ENCODE measurements at places on chromosomes 4 and X.

- peak; percentile 22 for DNase-seq
Measured at GRCh38 chr4:76640353-76640910, 205.4 kb downstream of the SHROOM3 start.

GRCh38 chrX:49272421-49272820 lies 2.8 kb downstream of the PPP1R3F start:
- no peak for DNase-seq

DNA sequence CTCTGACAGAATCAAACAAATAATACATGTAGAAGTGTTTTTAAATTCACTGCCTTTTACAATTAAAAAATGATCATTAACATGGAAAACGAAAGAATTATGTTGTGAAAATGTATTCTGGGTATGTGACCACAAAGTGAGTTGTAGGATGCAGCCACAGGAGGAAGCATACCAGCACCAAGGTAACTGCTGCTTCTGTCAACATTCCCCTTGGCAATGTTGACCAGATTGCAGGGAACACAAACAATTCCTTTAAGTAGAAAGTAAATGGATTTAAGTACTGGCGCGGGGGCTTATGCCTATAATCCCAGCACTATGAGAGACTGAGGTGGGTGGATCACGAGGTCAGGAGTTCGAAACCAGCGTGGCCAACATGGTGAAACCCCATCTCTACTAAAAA lies 1877.9 kb upstream of the PCDH7 start:
- DNase-seq, result no peak

GRCh38 chr4:101345596-101346350 lies 1.6 kb downstream of the PPP3CA start:
- DNase-seq, result peak; percentile 31

DNA sequence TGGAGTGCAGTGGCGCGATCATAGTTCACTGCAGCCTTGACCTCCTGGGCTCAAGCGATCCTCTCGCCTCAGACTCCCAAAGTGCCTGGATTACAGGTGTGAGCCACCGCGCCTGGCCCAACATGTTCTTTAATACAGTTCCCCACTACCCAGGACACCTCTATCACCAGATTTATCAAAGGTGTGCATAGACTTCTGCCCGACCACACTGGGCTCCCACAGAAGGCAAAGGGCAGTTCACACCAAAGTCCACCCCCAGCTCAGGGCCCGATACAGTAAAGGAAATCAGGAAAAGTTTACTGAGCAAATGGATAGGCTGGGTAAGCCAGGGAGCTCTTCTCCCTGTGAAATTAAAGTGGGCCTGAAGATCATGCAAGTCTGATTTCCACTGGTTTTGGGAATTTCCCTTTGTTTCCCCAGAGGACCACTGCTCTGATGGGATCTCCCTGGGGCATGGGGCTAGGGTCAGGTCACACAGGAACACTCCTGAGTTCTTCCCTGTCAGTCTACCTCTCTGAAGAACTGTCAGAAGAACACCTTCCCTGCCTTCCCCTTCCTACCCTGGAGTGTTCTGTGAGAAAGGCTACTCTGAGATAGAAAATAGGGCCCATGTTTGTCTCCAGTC lies 17.7 kb upstream of the PIM2 start:
- DNase-seq, result no peak

DNA sequence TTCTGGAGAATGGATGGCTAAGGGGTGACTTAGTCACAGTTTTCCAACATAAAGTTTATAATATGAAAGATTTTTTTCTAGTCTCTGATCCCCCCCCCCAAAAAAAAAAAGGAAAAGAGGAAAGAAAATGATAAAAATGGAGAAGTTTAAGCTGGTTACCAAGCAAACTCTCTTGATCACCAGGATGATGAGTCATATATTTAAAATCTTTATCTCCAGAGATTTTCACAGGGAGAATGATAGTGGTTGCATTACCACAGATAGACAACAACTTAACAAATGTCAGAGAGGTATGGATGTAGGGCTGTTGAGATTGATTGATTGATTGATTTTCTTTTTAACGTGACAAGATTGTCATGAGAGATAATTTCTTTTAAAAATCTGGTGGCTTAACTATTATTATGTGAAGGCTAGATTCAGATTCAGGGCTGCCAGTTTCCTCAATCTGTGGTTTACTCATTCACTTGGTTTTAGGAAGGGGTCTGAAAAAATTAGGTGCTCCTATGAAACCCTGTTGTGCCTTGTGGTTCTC lies 13.3 kb upstream of the TEX13C start:
- no peak for DNase-seq

DNA sequence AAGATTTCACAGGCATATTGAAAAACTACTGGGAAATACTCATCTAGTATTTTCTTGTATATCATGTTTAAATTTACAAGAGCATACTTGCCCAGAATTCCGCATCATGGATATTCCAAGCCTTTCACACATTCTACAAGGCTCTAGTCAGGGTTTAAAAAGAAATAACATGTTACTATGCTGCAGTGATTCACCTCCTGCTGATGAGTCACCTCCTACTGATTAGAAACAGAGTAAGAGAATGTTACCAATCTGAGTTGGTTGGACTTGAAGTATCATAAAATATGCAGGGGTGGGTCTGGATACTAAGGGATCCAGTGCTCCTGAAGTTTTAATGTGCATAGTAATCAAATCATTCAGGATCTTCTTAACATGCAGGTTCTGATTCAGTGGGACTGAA lies 192.0 kb upstream of the ANK2 start:
- DNase-seq, result no peak

- DNase-seq, result no peak
Measured at GRCh38 chr4:73251384-73251783, 7.2 kb downstream of the ANKRD17 start.

- DNase-seq, result no peak
Measured at GRCh38 chr4:122010610-122011009, 58.8 kb upstream of the TRPC3 start.

DNA sequence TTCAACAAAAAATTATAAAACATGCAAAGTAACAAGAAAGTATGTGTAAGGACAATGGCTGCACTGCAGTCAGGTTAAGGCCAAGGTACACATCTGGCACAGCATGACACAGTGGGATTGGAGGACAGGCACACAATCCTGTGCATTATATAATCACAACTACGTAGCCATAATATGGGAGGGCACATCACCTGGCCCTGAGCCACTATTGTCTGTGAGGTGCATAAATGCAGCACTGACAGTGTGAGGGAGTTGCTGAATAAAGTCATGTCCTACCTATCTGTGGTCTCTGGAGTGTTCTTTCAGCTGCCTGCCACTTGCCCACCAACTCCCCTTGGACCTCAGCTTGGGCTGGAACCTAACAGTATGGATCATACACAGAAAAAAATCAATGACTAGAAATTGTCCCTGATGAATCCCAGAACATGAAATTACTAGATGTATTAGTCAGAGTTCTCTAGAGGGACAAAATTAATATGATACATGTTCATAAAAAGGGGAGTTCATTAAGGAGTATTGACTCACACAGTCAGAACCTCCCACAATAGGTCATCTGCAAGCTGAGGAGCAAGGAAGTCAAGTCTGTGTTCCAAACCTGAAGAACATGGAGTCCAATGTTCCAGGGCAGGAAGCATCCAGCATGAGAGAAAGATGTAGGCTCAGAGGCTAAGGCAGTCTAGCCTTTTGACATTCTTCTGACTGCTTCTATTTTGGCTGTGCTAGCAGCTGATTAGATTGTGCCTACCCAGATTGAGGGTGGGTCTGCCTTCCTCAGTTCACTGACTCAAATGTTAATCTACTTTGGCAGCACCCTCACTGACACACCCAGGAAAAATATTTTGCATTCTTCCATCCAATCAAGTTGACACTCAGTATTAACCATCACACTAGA lies 46.4 kb upstream of the KCTD8 start:
- DNase-seq, result no peak

DNA sequence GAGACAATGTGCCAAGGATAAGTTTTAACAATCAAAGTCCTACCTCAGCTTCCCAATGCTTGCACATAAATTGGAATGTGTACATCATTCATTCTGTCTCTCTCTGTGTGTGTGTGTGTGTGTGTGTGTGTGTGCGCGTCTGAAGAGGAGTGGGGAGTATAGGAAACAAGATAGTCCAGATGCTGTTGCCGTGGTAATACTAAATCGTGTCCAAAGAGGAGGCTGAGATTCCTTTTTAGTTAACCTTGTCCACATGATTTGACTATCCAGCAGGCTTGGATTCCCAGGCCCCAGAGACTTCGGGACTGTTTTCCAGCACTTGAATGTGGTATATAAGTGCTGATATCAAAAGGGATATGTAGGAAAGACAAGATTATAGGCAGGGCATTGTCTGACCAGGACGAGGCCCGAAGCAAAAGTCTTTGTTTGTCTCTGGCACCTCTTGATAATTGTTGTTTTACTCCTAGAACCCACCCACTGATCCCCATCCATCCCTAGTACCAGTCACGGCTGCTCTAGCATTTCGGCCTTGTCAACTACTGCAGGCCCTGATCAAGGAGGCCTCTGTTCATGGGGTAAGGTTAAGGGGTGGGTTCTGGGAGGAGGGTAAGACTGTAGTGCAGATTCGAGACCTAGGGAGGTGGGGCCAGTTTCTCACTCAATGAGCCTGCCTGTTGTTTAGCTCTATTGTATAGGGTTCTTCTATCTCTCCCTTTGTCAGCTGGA lies 3.9 kb downstream of the PLP1 start:
- no peak for DNase-seq

DNA sequence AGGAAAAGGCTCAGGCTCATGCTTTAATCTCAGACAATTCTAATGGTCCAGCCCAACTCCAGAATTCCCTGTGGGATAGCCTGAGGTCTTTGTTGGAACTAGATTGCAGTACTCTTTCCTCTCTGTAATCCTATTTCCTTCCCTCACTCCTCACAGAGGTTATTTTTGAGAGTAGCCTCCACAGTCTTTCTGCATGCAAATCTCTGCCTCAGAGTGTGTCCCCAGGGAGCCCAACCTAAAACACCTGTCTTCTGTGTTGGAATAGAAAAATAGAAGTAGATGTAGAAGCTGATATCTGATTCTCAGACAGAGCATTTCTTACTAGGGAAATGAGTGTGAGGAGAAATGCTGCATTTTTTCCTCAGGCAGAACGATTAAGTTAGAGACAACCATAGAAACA lies 915.5 kb upstream of the EPHA5 start:
- no peak for DNase-seq

- no peak for DNase-seq
Measured at GRCh38 chrX:15401378-15401777, 17.2 kb upstream of the VEGFD start.

DNA sequence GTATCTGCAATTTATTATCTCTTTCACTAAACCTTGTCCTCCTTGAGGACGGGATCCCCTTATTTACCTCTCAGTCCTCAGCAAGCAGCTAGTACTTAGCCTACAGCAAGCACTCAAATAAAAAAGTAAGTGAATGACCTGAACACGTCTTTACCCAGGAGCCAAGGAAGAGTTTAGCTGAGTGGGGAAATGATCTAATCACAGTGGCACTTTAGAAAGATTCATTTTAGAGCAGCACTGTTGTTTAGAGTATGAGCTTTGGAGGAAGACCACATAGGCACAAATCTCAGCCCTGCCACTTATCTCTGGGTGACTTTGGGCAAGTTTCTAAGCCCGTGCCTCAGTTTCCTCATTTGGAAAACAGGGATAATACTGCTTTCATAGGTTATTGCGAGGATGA lies 2.7 kb downstream of the FAM120C start:
- no peak for DNase-seq

DNA sequence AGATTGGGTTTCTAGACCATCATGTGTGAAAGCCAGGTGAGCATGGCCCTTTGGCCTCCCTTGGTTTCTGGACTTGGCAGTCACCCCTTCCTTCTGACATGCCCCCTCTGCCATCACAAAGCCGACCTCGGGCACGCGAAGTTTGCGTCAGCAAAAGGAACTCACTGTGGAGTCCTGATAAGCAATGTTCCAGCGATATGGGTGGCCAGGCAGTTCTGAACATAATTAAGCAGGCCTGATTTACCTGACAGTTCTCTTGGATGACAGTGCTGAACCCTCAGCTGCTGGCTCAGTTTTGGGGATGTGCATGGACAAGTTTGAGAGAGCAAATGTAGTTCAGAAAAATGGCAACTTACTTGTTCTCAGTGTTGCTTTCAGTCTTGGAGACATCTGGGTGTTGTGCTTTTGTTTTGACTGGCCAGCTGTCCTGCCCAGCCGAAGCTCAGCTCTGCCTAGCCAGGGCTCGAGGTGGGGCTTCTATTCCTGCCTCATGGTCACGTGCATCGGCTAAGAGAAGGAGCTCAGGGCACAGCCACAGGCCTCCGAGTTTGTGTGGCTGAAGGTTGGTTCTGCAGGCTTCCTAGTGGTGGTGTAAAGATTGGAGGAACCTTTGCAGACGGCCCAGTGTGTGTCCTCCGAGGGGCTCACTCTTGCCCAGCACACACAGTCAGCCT lies 78.3 kb downstream of the CLDN34 start:
- no peak for DNase-seq

GRCh38 chr4:127449449-127449848 lies 183.3 kb upstream of the INTU start:
- no peak for DNase-seq

GRCh38 chrX:1493412-1493811 lies 40.7 kb upstream of the ASMTL start:
- DNase-seq, result no peak

GRCh38 chrX:96551322-96551872 lies 133.2 kb upstream of the DIAPH2 start:
- no peak for DNase-seq

- no peak for DNase-seq
Measured at GRCh38 chr4:184154199-184154598, 63.5 kb downstream of the ENPP6 start.

GRCh38 chrX:120726294-120726693 lies 96.4 kb upstream of the C1GALT1C1 start:
- no peak for DNase-seq

- DNase-seq, result no peak
Measured at GRCh38 chr4:173752610-173753230, 222.7 kb upstream of the HAND2 start.

GRCh38 chr4:138535316-138535715 lies 293.2 kb upstream of the SLC7A11 start:
- no peak for DNase-seq

GRCh38 chr4:16807355-16807754 lies 91.1 kb downstream of the LDB2 start:
- no peak for DNase-seq

- no peak for DNase-seq
Measured at GRCh38 chr4:10099499-10100325, 16.9 kb downstream of the WDR1 start.

Measured in NCI-H1930 (cell line).